GM06990 (cell line): ENCODE measurements at places on chromosomes 1 and 21.

DNA sequence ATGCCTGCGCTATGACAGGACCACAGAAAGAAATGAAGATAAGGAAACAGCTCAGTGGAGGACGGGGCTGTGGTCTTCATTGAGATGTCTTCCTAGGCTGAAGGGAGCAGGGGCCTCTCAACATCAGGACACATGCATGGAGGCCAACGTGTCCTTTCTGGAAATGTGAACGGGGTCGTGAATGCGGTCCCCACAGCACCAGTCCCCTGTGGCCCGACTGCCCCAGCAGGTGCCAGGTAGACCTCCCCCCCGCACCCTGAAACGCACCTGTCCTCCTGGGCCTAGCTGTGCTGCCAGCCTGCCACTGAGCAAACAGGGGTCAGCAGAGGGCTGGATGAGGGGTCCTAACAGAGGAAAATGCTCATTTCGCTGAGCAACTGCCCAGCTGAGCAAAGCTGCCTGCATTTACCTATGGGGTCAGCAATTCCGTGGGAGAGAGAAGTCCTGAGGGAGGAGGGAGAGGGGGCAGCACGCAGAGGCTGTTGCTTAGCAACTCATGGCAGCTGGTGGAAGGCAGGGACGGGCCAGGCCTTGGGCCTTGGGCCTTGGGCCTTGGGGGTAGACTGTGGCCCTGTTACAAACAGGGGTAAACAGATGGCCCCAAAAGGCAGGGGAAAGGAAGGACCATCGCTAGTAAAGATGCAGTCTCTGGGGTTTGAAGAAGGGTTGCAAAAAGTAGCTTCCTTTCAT is 77.4 kb downstream of the NPHP4 start:
- no peak for DNase-seq

DNA sequence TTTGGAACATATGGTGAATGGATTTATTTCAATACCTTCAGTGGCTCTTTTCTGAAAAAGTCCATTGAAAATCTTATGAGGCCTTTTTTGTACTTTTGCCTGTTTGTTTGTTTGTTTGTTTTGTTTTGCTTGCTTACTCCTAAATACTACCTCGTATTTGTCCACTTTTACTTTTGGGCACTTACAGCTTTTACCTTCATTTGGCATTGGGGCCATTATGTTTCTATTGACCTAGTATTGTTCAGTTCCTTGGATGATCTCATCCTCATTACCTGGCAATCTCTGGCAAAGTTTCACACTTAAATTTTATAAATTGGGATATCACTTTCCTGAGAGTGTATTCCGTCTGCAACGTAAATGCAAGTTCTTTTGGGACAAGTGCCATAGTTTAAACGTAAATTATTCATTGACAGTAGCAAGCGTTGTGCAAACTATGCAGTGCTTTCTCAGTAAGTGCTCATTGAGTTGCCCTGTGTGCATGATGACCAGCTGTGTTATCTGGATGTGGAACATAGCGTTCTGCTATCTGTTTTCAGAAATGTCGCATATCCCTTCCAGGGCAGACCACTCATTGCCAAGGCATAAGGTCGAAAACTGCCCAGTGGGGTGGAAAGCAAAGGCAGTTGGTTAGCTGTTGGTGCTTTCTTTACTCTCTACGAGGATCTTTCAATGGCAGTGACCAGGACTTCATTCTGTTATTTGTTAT is 51.1 kb downstream of the LRRC8D start:
- no peak for DNase-seq

DNA sequence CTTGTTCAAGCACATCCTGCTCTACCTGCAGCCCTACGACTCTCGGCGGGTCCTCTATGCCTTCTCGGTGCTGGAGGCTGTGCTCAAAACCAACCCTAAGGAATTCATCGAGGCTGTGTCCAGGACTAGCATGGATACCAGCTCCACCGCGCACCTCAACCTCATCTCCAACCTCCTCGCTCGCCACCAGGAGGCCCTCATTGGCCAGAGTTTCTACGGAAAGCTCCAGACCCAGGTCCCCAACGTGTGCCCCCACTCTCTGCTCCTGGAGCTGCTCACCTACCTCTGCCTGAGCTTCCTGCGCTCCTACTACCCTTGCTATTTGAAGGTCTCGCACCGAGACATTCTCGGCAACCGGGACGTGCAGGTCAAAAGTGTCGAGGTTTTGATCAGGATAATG is 74.3 kb upstream of the MORC3 start:
- no peak for DNase-seq

DNA sequence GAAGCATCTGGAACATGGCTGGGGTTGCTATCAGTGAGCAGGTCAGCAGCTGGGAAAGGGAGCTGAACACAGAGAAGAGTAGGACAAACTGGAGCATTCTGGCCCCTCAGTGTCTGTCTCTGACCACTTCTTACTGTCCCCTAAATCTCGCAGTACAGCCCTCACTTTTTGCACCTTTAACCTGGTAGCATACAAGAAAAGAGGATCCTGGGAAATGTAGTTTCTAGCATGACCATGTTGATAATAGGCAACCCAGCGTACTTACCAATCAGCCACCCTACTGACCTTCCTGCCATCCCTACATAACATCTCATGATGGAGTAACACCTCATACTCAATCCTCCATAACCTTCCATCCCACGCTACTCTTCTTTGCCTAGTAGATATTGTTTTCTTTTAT is 99.1 kb upstream of the RAVER2 start:
- DNase-seq, result no peak

DNA sequence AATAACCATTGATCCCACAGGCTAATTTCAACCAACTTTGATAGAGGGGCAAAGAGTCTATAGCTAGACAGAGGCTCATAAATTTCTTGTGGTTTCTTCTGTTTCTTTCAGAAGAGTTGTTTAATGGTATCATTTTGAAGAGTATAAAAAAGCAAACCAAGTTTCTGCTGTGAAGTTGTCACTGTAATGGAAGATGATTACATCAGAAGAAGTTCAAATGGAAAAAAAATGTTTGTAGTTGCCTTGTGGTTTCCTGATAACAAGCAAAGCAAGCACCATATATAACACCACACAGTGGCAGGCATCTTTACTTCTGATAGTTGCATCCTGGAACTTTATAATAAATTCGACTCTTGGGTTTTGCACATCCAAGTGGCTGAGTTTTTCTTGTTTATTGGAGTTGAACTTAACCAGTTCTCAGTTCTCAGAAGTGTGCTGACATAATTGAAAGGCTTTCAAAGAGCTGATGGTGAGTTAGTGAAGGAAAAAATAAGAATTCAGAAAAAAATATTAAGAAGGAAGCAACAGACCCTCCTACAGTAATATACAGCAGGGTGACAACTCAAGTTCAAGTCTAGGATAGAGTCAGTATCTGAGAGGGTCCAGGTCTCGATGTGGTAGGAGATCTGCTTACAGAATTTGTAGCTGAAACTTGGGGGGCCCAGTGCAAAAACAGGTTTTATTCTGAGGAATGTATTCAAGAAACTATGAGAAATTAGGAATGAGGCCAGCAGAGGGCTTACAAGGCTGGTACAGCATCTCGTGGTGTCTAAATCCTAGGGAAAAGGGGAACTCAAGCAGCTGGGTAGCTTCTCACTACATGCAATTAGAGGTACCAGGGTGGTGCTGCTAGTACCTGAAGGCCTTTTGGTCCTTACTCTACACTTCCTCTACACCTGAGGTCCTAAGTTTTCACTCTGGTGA is 123.5 kb downstream of the CRB1 start:
- no peak for DNase-seq

GRCh38 chr1:39632323-39632681 is 7.1 kb downstream of the HEYL start:
- DNase-seq, result no peak

GRCh38 chr1:167198518-167199133 is 22.1 kb upstream of the POU2F1 start:
- DNase-seq, result no peak

DNA sequence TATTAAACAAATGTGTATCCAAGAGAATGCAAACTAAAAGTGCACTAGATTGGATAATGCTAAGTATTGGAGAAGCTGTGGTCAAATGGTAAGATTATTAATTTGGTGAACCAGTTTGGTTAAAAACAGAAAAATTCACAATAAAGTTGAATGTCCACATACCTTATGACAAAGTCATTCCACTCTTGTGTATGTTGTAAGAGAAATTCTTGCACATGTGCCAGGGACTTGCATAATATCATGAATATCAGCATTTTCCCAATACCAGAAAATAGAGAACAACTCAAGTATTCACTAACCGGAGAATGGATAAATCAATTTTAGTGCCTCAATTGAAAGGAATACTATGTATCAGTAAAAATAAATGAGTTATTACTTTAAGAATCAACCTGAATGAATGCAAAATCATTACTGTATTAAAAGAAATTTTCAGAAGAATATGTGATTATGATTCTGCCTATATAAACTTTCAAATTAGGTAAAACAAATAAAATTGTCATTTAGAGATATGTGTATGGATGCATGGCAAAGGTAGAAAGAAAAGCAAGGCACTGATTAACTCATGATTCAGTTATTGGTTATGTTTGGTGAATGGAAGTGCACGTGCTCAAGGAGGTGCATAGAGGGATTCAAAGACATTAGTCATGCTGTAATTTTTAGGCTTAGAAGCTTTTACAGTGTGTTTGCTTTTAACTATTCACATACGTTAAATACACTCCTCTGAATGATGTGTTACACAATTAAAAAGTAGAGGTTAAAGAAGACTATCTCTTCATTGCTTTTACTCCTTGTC is 217.4 kb upstream of the KCNK2 start:
- DNase-seq, result no peak

DNA sequence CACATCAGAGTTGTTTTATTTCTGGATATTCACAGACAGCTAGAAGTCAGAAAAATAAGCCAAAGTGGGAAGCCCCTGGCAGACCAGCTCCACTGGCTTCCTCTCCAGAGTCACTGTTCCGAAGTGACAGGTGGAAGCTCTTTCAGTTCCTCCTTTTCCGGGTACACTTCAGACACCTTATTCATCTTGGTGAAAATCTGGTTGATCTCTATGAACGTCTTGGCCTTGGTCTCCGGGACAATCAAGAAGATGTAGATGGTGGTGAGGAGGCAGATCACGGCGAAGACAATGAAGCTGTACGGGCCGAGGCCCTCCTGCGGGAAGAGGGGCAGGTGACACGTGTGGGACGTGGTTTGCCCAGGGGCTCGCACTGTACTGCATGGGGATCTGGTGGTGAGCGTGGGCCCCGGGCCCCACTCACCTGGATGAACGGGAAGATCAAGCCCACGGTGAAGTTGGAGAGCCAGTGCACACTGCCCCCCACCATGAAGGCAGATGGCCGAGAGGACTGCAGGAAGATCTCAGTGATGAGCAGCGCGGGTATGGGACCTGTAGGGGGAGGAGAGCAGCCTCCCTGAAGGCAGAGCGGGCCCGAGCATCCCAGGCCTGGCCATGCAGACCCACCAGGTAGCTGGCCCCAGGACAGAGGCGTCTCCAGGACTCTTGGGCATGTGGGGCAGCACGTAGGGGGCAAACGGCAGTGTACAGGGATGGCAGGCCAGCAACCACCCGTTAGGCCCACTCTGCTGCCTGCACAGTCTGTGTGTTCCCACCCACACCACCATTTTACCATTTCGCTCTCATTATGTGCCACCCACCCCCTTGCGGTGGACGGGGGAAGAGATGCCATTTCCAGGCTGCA is 11.5 kb upstream of the SLC2A7 start:
- peak; percentile 56 for DNase-seq

- peak; percentile 10 for DNase-seq
Observed at GRCh38 chr1:58515794-58516401, 30.6 kb downstream of the OMA1 start.

DNA sequence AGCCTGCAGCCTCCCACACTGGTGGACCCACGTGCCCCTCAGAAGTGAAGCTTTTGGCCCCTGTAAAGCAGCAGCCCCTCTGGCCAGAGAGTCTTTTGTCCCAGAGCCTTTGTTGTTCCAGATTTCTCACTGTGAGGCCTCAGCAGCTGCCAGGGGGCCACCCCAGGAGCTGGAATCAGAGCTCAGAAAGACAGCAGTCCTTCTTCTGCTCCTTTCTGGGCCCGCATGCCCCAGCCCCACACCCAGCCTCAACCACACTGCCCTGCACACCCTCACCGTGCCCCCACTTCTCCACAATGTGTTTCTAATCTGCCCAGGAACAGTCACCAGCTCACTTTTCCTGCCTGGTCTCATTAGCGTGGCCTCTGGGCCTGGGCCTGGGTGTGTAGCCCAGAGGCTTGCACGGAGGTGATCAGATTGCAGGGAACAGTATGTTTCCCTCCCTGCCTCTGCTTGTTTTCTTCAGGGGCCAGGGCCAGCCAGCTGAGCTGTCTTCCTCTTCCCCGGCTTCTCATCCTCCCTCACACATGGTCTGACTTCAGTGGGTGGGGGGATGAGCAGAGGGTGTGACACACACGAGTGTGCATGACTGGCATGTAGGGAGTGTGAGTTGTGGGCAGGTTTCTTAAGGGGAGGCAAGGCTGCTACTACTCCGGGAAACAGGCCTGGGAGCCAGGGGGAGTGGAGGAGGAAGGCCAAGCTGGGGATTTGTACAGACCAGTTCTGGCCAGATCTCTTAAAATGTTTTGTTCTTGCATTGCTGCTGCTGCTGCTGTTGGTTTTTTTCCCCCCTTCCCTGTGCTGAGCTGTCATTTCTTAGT is 82.5 kb upstream of the ZNF648 start:
- DNase-seq, result no peak

DNA sequence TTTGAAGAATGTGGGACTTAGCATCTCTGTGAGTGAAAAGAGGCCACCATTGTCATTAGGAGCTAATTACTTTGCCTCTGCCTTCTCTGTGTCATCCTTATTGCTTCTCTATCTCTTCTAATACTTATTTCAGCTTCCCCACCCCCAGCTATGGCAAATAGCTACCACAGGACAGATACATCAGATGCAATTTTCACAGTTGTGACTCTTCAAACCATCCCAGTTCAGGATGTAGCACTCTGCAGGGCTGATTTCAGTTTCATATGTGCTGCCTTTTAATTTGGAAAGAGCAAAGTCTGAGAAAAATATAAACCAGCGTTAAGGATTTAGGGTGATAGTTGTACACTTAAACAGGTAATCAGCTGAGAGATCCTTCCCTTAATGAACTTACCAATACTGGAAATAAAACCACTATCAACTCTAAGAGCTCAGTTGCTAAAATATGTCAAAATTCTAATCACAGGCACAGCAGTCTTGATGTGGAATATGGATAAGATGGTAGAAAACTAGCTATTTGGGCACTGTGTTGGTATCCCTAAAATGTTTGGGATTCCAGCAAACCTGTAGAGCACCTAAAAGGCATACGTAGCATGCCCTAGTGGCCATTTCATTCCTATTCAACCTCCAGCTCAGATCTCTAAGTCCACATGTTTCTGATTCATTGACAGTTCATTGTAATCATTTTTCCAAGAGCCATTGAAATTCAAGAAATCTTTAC is 148.4 kb downstream of the SYT2 start:
- no peak for DNase-seq
